ENCODE measurements at places on chromosomes 6 and 20. TPM values are rescaled to one million over a fixed set of nuclear protein-coding genes. Genes with fewer than 3 reads are reported as not detected.

Gene BPIFB2
- 5.1 TPM for total RNA-seq

Gene CENPW
- not detected for total RNA-seq

Gene RIN2
- total RNA-seq, result 77.9 TPM

Gene ULBP3
- total RNA-seq, result 28.9 TPM

DNA sequence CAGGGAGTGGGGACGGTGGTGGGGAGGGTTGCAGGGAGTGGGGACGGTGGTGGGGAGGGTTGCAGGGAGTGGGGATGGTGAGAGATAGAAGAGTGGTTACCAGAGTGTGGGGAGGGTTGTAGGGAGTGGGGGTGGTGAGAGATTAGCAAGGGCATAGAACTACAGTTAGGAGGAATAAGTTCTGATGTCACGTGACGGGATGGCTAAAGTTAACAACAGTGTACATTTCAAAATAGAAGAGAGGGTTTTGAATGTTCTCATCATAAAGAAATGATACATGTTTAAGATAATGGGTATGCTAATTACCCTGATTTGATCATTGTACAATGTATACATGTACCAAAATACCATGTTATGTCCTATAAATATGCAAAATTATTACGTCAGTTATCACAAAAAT is 57.6 kb upstream of the FRMD1 start:
- no peak for DNase-seq
- H3K36me3 ChIP-seq, result no peaks in the 10 kb centered on the region
- no peak overlapping the region for H3K4me3 ChIP-seq
- no peaks in the 10 kb centered on the region for H3K4me1 ChIP-seq
- no peak overlapping the region for H3K27ac ChIP-seq

GRCh38 chr20:45470262-45470931 is 844 bp downstream of the WFDC2 start:
- peak overlapping the region; percentile 67 for H3K27ac ChIP-seq
- H3K4me1 ChIP-seq, result peaks cover 8% of the 10 kb centered on the region
- no peaks in the 10 kb centered on the region for H3K27me3 ChIP-seq
- peak overlapping the region; percentile 38 for H3K4me3 ChIP-seq
- peak; percentile 54 for DNase-seq

GRCh38 chr6:163459536-163459935 is 45.0 kb downstream of the QKI start:
- H3K4me1 ChIP-seq, result no peaks in the 10 kb centered on the region
- no peak for DNase-seq
- H3K27ac ChIP-seq, result no peak overlapping the region

DNA sequence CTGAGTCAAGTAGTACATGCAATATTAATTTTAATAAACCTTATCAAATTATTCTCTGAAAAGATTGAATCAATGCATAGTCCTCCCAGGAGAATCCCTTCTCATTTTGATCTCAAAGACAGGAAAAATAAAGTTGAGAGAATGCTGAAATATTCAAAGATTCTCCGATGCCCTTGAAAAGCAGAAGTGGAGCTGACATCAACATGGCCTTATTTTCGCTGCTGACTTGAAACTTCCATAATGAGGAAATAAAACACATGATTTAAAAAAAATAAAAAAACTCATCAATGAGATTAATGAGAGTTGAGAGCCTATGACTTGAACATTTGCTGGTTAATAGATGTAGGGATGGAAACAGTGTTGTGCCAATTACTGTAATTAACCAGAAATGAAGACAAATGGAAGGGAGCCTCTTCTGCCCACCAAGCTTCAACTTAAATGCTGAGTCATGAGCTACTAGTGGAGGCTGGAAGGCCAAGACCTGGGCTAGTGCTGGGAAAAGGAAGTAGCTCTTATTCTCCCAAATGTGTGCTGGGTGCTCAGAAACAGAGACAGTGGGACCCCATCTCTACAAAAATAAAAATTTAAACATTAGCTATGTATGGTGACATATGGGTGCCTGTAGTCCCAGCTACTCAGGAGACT is 139.9 kb downstream of the BFSP1 start:
- no peak overlapping the region for H3K4me3 ChIP-seq
- DNase-seq, result no peak
- H3K4me1 ChIP-seq, result no peaks in the 10 kb centered on the region
- no peaks in the 10 kb centered on the region for H3K36me3 ChIP-seq
